Naive B cell (primary cell): ENCODE measurements at places on chromosomes 2 and 18.

DNA sequence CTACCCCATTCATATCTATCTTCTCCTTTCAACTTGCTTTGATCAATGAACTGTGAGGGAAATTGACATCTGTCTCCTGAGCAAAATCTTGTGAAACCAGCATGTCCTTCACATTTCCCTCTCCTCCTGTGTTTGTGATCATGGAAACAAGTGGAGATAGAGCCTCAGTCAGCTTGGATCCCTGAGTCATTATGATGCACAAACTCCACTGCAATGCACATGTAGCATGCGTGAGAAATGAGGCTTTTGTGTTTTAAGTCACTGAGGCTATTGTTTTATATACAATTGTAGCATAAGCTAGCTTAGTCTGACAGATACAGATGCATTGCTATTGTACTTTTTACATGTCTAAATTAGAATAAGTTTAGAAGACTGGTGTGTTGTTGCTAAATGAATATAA is 85.2 kb upstream of the HNMT start:
- DNase-seq = no peak

GRCh38 chr18:48412339-48412929 is 3.3 kb upstream of the ZBTB7C start:
- no peak for DNase-seq

DNA sequence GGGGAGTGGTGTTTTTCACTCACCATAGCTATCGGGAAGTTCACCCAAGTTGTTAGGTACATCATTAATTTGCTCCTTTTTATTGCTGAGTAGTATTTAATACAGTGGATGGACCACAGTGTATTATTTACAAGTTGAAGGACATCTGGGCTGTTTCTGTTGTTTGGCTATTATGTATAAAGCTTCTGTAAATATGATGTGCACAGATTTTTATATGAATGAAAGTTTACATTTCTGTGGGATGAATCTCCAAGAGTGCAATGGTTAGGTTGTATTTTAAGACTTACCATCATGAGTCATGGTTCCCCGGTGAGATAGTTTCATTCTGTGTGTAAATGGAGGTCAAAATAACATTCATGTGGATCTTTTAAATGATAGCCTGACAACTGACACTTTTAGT is 337.4 kb downstream of the PTPRM start:
- no peak for DNase-seq

DNA sequence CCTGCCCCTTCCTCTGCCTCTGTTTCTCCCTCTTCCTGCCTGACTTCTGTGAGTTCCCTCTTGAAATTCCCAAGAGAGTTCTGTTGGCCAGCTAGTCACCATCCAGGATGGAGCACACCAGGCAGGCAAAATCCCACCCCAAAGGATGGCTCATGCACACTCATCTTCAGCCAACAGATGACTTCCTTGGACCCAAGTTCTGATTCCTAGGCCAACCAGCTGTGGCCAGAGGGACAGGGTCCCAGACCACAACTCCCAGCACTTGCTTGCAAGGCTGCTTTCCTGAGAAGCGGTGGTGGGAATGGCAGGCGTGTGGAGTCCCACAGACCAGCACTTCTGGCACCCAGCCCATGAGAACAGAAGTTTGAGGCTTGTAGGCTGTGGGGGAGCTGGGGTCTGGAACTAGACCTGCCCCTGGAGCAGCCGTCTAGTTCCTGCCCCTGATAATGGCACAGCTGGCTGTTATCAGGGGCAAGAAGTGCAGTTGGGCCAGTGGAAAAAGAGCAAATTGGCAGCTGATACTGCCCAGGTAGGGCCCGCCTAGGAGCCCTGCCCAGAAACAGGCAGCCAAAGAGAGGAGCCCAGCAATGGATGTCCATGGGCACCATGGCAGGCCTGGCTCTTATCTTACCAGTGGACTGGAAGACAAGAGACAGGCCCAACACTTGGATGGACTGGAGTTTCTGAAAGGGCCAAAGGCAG is 56.7 kb downstream of the CYP26B1 start:
- no peak for DNase-seq

- DNase-seq = no peak
Measured at GRCh38 chr2:74278694-74279093, 64.5 kb downstream of the SLC4A5 start.

DNA sequence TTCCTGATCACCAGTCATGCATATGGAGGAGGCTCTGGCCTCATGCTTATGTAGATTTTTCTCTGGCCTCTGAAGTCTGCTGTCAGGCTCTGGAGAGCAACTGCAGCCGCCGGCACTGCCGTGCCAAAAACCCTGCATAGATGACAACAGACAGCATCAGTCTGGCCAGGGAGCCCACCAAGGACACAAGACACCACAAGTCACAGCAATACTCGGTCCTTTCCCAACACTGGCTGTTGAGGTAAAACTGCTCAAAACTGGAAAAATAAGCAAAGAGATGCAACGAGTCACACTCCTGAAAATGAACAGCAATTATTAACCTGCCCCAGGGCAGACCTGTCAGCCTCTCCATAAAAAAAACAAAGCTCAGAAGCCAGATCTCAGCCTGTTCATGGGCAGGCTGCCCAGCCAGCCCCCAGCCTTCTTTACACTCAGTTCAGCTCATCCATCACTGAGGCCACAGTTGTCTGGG is 186.0 kb upstream of the RAB6C start:
- DNase-seq = no peak

DNA sequence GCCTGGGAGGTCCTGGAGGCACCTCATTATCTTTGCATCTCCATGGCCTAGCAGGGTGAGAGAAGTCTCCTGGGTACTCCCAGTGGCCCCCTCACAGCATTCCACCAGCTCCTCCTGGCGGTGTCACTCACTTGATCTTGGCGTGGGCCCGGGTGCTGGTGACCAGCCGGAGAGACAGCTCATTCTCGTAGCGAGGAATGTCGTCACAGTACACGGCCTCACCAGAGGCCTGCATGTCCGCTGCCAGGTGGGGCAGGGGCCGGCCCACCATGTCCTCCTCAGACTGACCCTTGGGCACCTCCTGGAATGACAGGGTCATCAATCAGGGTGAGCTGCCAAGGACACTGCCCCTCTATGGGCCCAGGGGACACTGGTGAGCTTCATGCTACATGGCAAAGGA is 42.4 kb downstream of the XDH start:
- DNase-seq = no peak

GRCh38 chr2:99420031-99420430 is 69.8 kb downstream of the REV1 start:
- DNase-seq = no peak

- no peak for DNase-seq
Measured at GRCh38 chr2:212904646-212905045, 246.8 kb downstream of the IKZF2 start.

- DNase-seq = no peak
Measured at GRCh38 chr18:72171596-72171995, 372.5 kb downstream of the CBLN2 start.

DNA sequence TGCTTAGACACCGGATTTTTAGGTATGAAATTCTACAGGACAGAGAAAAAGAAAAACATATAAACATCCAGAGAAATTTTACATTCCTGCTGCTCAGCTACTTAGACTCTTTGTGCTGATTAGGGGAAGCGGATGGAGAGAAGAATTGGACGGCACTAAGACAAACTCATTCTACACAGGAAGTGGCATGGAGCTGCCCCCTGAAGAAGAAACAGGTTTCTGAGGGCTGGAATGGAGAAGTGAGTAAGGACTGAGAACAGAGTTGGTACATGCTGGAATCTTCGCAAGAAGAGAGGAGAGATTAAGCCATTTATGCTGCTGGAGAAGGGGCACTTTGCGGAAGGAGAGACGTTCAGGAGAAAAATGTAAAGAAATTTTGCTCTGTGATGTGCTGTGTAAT is 253.0 kb upstream of the ERBB4 start:
- DNase-seq = no peak

DNA sequence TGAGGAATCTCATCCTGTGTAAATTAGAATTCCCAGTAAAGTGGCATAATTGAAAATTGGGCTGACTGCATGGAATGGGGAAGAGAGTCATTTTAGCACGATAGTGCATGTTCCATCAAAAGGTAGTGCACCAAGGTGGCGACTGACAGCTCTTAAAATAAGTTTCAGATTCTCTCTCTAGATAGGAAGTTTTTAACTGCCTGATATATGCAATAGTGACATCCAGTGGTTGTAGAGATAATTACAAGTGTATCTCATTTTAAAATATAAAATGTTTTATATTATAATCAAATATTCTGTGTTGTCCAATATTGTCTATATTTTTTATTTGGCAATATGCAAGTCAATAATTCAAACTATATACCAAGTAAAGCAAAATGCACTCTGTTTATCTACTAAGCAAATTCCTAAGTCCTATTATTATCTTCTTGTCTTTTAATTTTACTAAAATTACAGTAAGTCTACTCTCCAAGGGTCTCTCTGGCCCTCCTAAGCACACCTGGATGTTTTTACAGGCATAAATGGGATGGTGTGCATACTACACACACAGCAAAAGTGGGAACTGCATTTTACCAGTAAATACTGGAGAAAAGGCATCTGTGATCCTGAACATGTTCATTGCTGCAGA is 397.7 kb upstream of the HNRNPA3 start:
- peak; percentile 1 for DNase-seq

GRCh38 chr2:112794131-112794733 is 9.9 kb upstream of the IL1A start:
- no peak for DNase-seq

DNA sequence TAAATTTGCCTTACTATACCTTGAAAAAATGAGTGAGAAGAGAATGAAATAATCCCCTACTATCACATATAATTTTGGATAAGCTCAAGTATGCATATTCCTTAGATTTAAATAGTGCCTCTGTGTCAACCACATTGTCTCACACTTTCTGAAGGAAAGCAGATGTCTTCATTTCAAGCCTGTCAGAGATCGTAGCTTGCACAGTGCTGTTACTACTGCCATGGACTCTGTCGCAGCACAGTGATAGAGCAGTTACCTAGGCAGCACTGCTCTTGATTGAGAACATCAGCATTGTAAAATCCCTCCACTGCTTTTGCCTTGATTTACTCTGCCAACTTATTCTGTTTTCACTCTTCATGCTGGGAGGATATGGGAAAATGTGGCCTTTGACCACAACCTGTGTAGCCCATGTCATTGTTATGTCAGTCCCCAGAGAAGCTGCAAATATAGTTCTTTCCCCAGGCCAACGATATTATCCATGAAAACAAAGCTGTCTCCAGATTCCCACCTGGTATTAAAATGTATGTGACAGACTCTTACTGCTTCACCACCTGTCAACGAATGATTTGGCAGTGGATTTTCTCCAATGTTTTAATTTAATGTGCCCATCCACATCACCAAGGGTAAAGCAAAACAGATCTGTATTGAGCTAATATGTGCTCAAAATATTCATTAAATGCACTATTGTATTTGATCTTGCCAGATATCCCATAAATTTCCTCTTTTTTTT is 675.7 kb downstream of the METTL4 start:
- no peak for DNase-seq

- no peak for DNase-seq
Measured at GRCh38 chr2:173119944-173120343, 44.3 kb downstream of the MAP3K20 start.

- DNase-seq = peak; percentile 9
Measured at GRCh38 chr18:12656938-12657683, 796 bp downstream of the SPIRE1 start.

- no peak for DNase-seq
Measured at GRCh38 chr2:204472375-204472774, 72.9 kb upstream of the PARD3B start.

DNA sequence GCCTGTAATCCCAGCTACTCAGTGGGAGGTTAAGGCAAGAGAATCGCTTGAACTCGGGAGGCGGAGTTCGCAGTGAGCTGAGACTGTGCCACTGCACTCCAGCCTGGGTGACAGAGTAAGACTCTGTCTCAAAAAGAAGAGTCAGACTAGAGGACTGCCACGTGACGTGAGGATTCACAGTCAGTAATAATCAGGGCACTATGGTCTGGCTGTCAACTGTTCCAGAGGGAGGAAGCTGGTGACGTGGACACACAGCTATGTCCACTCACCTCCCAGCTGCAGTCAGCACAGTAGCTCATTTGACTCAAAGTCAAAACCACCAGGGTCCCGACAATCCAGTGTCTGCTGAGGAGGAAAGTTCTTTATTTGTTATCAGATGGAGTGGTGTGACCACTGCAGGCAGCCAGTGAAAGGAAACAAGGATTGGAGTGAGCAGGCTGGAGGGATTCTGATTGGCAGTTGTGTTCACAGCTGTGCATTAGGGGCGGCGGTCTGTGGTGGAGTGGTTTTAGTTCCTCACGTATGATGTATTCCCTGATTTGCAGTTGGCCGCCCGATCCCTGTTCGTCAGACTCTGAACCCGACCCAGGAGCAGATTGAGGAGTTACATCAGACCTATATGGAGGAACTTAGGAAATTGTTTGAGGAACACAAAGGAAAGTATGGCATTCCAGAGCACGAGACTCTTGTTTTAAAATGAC is 37.9 kb downstream of the MOGAT1 start:
- DNase-seq = no peak

DNA sequence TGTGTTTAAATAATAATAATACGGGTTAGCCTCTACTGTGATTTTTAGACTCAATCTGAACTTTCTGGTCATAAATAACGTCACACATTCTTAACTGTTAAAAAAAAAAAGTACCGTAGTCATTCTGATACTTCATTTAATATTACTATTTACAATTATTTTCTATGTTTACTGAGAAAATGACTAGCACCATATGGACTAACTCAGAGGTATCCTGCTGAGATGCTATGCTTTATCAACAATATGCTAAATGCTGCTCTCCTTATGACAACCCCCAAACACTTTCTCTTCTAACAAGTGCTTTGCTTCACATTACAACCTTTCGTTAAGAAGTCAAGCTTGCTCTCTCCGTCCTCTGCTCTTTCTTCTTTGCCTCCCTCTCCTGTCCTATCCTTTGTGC is 182.1 kb downstream of the AFF3 start:
- no peak for DNase-seq

DNA sequence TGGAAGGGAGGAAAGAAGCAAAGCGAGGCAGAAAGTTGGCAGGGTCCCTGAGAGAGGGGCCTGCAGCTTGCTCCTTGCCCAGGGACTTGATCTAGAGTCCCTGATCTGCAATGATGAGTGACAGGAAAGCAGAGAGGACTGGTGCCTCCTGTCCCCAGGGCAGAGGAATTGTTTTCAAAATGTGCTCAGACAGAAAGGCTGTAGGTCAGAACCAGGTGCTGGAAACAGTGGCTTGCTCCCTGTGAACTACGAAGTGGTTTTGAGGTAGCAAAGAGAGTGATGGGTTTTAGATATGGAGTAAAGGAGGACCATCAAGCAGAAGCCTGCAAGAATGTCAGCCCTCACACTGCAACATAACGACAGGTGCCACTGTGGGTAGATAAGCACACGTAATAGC is 164.9 kb upstream of the SERTAD2 start:
- no peak for DNase-seq

DNA sequence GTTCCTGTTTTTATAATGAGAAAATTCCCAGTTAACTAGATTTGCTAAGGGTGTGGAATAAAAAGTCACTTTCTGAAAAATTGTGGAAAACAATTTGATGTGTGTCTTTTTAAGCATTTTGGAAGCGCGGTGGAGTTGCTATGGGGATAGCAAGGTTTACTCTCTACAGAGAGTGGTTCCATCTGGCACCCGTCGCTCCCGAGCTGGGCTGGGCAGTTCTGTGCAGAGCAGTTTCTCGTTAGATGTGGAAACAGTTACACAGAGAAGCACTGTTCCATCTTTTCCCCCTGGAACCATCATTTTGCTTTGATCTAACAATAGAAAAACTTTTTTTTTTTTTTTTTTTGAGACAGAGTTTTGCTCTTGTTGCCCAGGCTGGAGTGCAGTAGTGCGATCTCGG is 17.4 kb downstream of the LDLRAD4 start:
- no peak for DNase-seq
